Chondrocyte (in vitro differentiated cells): ENCODE measurements at places on chromosomes 5 and 9. TPM values are rescaled to one million over a fixed set of nuclear protein-coding genes. Genes with fewer than 3 reads are reported as not detected.

TRIM36 gene
- total RNA-seq = 4.6 to 10.1 TPM (median 9.4 TPM) in 3 replicates

PCDHGA3 gene
- total RNA-seq = 0.12 to 0.51 TPM (median 0.28 TPM) in 3 replicates

TOR1A gene
- total RNA-seq = 45.3 to 54.3 TPM (median 47.4 TPM) in 3 replicates

MLANA gene
- not detected in 3 replicates for total RNA-seq

IL13 gene
- total RNA-seq = not detected in 3 replicates

IL11RA gene
- total RNA-seq = 32.0 to 33.7 TPM (median 32.9 TPM) in 3 replicates

MARVELD2 gene
- total RNA-seq = 1.2 to 2.2 TPM (median 2.0 TPM) in 3 replicates

PNPLA7 gene
- 3.6 to 4.2 TPM (median 4.1 TPM) in 3 replicates for total RNA-seq

GABRA6 gene
- not detected in 3 replicates for total RNA-seq

GPX8 gene
- total RNA-seq = 196 to 212 TPM (median 198 TPM) in 3 replicates
